ENCODE measurements at places on chromosomes 12 and 14. TPM values are rescaled to one million over a fixed set of nuclear protein-coding genes. Genes with fewer than 3 reads are reported as not detected.

WIF1 gene
- total RNA-seq, result not detected

APOF gene
- total RNA-seq, result not detected

SAMD4A gene
- 81.5 TPM for total RNA-seq

TSHR gene
- total RNA-seq, result 0.50 TPM

ZNF891 gene
- total RNA-seq, result 2.0 TPM

OTUB2 gene
- 6.4 TPM for total RNA-seq

SLC25A47 gene
- total RNA-seq, result not detected

FERMT2 gene
- 126 TPM for total RNA-seq

BICD1 gene
- 64.0 TPM for total RNA-seq

XPOT gene
- 63.6 TPM for total RNA-seq

PTHLH gene
- total RNA-seq, result 0.40 TPM

SMIM41 gene
- total RNA-seq, result 0.15 TPM

STRAP gene
- total RNA-seq, result 126 TPM

KLHL33 gene
- not detected for total RNA-seq

COX8C gene
- total RNA-seq, result not detected

MAPKAPK5 gene
- total RNA-seq, result 42.5 TPM

DNA sequence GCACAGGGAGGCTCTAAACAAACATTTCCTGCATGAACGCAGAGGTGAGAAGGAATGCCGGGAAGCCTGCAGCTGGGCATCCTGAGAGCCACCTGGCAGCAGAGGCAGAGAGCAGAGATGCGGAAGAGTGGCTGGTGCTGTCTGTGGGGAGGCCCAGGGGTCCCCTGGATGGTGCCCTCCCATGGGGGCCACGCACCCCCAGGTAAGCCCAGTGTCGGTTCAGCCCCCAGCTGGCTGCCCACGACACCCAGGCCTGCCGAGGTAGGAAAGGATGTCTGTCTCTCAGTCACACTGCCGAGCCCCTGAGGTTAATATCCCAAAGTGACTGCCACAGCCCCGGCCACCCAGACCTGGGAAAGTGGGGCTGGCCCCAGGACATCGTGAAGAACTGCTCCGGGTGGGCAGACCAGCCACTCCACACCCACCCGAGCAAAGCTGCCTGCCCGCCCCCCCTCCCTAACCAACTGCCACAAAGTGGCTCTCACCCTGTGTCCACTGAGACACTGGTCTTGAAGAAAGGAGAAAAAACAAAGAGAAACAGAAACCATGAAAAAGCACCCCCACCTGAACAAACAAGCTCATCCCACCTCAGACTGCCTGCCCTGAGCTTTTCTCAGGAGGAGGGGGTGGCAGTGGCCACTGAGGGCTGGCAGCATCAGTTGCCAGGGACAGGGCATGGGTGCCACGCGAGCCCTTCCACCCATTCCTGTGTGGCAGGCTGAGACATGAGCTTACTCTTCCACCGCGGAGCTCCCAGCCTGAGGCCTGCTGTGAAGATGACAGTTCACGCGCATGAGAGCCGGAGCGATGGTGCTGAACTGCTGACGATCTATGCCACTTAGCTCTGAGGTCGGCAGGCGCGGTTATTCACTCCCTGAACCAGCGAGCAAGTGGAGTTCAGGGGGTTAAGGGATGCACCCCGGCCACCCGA is 40.8 kb downstream of the CCDC88C start:
- DNase-seq, result no peak

DNA sequence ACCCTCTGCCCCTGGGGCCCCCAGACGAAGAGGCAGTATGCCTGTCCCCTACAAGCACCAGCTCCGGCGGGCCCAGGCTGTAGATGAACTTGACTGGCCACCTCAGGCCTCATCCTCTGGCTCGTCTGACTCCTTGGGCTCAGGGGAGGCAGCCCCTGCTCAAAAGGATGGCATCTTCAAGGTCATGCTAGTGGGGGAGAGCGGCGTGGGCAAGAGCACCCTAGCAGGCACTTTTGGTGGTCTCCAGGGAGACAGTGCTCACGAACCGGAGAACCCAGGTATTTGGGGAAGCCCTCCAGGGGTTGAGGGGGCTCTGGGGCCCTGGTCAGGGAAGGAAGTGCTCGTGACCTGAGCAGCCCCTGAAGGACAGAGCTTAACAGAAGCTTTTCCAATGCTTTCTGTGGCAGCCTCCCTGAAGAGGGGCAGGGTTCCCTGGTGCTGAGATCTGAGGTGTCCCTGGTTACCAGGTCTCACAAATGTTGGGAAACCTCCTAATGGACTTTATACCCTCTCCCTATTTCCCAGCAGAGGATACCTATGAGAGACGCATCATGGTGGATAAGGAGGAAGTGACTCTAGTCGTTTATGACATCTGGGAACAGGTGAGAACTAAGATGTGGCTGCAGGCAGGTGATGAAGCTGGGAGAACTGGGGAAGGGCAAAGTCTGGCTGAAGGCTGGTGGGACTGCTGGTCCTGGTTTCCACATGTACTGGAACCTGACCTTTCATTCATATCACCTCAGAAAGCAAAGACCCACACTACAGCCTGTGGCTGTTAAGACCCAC is 1.9 kb downstream of the REM2 start:
- no peak for DNase-seq

- no peak for DNase-seq
Measured at GRCh38 chr12:85277900-85278597, 2.0 kb upstream of the ALX1 start.

DNA sequence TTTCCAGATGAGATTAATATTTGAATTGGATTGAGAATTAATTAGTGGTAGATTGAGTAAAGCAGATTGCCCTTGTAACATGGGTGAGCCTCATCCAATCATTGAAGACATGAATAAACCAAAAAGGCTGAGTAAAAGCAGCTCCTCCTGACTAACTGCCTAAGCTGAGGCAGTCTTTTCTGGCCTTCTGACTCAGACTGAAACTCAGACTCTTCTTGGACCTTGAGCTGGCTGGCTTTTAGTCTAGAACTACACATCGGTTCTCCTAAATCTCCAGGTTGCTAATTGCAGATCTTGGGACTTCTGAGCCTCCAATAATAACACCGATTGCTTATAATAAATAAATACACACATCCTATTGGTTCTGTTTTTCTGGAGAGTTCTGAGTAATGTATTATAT is 24.0 kb downstream of the FKBP11 start:
- DNase-seq, result no peak

GRCh38 chr12:117188961-117189724 is 1.1 kb downstream of the FBXO21 start:
- DNase-seq, result peak; percentile 52

DNA sequence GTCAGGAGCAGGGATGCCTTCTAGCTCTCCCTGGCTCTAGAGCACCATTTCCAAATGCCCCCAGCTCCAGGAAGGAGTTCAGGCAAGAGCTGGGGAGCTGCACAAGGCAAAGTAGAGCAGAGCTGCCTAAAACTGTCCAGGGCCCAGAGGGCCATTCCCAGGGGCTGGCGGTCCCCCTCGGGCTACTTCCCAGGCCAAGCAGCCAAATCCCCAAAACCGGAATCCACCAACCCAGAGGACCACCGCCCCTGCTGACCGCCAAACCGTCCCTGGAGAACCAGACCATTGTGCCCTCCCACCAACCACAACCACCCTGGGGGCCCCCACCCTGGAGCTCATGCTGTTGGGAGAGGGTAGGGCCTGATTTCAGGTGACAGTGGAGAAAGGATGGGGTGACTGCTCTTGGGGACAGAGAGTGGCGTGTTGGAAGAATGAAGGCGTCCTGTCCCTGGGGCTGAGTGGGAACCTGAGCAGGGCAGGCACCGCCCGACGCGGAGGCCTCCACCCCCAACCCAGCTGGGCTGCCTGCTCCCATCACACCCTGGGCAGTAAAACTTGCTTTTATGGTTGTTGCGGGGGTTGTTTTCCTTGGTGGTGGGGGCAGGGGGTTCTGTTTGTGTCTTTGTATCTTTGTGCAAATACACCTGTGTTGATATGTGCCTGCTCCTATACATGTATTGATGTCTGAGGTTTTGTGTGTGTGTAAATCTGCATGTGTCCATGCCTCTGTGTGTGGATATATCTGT is 24.0 kb upstream of the KRT78 start:
- DNase-seq, result no peak

DNA sequence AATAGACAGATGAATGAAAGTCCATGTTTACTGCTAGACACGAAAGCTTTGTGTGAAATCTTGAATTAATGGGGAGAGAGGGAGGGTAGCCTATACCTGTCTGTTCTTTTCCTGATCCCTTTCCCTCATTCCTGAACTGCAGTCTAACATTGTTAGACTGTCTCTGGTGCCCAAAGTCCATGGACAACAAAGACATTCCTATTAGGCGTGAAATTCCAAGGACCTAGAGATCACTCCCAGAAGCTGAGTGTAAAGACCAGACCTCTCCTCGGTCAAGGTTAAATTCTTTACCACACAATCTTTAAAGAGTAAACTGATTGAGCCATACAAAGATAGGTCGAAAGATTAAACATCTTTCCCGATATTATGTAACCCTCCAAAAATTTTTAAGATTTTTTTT is 270.7 kb upstream of the GARIN2 start:
- DNase-seq, result no peak

DNA sequence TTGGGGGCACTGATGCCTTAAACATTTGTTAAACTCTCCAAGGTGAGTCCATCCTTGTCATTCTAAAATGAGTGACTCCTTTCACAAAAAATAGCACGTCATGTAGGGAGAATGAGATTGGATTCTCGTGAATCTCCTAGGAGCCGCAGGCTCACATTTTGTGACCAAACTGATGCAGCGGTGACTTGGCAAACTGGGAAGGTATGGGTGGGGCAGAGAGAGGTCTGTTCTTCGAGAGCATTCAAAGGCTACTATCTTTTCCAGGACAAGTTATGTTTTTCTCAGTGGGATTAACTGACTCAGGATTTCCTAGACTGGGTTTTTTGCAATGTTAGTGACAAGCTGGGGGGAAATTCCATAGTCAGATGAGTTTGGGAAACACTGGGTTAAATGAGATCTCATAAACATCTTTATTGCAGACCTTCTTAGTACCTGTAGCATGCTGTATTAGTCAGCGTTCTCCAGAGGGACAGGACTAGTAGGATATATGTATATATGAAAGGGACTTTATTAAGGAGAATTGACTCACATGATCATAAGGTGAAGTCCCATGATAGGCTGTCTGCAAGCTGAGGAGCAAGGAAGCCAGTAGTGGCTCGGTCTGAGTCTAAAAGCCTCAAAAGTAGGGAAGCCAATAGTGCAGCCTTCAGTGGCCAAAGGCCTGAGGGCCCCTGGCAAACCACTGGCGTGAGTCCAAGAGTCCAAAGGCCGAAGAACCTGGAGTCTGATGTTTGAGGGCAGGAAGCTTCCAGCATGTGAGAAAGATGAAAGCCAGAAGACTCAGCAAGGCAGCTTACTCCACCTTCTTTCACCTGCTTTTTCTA is 61.0 kb downstream of the FOXN4 start:
- DNase-seq, result peak; percentile 25

GRCh38 chr12:115752913-115753726 is 524.4 kb downstream of the MED13L start:
- DNase-seq, result peak; percentile 39

DNA sequence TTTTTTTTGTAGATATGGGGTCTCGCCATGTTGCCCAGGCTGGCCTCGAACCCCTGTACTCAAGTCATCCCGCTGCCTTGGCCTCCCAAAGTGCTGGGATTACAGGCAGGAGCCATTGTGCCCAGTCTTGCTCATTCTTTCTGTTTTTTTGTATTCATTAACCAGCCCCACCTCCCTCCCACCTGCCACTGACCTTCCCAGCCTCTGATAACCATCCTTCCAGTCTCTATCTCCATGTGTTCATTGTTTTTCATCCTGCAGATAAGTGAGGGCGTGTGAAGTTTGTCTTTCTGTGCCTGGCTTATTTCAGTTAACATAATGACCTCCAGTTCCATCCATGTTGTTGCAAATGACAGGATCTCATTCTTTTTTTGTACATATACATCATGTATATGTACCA is 19.0 kb downstream of the MYL2 start:
- no peak for DNase-seq

DNA sequence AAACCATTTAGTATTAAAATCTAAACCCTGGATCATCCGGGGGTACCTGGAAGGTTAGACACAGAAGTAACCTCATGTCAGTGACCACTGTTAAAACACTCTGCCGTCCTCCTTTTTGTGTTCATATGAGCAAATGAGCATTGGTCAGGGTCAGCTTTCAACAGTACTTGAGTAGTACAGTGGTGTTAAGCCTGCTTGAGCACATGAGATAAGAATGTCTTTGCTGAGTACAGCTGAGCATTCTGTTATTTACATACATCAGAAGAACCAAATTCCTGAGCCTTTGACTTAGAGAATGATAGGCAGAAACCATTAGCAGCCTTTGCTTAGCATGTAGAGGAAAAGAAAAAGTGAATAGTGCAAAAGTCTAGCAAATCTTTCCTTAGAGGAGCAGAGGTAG is 38.6 kb upstream of the LRTM2 start:
- no peak for DNase-seq

DNA sequence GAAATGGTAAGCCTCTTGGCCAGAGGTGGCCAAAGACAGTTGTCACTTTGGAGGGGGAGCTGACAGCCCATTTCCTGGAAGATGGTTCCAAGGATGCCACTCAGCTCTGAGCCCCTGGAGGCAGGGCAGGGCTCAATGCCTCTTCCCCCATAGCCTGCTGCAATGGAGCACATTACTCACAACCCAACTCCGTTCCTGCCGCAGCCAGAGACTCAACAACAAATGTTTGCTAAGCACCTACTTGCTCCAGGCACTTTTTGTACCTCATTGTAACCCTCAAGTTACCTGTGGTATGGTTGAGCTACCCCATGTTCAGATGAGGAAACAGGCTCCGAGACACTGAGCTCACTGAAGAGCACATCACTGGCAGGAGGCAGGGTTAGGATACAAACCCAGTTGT is 19.5 kb downstream of the IRF2BPL start:
- no peak for DNase-seq

DNA sequence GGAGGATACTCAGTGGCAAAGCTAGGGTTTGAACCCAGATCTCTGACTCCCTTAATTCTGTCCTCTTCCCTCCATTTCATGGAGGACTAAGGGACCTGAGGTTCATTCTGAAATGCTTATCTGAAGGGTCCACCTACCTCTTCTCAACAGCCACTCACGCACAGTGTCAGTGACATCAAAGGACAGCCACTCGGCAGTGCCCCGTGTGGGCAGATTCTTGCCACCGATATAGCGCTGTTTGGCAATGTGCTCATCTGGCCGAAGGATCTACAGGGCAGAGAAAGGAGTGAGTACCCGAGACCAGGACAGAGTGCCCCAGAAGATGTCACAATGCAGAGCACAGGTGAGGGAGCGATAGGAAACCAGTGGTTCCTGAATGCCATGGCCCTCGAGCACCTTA is 10.8 kb downstream of the TGFB3 start:
- DNase-seq, result no peak
